Left renal pelvis (tissue), 4 donors: ENCODE measurements at places on chromosomes 2 and 18.

GRCh38 chr2:176111846-176112374, 4.7 kb upstream of the HOXD10 start:
- no peak for DNase-seq

GRCh38 chr18:25346561-25346960, 5.4 kb downstream of the ZNF521 start:
- DNase-seq = no peak

GRCh38 chr2:199762963-199763362, 88.0 kb downstream of the FTCDNL1 start:
- DNase-seq = no peak

DNA sequence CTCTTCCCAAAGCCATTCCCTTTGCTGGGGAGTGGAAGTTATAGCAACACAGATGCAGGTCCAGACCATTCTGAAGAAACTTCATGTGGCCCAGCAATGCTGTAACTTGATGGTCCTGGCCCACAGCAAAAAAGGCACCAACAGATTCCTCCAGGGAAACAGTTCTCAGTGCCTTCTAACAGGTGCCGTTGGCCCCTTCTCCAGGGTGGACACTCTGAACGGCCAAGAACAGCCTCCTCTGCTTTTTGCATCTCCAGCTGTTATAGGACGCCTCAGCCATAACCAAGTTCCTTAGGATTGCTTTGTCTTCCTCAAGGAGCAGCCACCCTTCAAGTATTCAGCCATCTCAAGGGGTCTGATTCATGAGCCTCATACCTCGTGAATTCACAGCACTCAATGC, 38.0 kb downstream of the MARCO start:
- DNase-seq = no peak

DNA sequence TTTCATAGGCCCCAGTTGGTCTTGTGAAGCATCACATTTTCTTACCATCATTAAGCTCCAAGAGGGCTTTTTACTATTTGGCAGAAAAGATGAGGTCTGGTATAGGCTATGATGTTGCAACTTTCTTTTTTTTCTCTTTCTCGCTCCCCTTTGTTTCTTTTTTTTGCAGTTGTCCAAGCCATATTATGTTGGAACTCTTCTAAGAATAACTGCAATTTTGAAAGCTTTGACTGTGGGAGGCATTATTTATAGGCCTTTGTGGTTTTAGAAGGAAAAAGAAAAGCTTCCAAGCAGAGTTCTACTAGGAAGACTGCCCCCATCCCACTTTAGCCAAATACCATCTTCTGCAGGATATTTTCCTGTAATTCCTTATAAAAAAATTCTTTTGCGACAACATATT, 571.6 kb downstream of the ARHGAP15 start:
- no peak for DNase-seq

- DNase-seq = no peak
These were observed 159.4 kb downstream of the MYO1B start for GRCh38 chr2:191404568-191404991.

- no peak for DNase-seq
These were observed 45.1 kb upstream of the FHL2 start for GRCh38 chr2:105443617-105444598.

DNA sequence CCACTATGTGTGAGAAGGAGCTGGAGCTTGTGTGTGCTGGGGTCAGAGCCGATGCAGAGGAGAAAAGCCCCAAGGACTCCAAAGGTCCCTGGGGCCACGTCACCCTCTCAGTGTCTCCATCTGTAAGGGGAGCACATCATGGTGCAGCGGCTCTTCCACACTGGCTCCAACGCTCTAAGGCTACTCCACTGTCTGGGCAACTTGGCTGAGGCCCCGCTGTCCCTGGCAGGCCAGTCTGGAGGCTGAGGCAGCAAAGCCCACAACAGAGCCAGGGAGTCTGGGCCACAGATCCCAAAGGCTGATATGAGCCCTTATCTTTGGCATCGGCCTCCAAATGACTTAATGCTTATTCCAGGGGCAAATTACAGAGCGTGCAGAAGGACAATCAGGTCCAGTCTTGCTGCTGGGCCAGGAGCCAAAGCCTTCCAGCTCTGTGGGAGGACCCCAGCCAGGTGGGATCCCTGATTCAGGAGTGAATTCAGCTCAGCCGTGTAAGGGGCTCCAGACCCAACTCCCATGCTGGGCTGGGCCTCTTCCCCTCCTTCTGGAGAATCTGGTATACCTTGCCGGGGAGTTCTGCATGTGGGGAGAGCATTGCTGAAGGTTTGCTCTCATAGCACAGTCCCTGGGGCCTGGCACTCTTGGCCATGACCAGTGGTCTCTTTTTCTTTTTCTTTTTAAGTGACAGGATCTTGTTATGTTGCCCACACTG, 1.8 kb upstream of the DUSP2 start:
- DNase-seq = no peak

- no peak for DNase-seq
These were observed 12.4 kb downstream of the XIRP2 start for GRCh38 chr2:166900700-166901099.

DNA sequence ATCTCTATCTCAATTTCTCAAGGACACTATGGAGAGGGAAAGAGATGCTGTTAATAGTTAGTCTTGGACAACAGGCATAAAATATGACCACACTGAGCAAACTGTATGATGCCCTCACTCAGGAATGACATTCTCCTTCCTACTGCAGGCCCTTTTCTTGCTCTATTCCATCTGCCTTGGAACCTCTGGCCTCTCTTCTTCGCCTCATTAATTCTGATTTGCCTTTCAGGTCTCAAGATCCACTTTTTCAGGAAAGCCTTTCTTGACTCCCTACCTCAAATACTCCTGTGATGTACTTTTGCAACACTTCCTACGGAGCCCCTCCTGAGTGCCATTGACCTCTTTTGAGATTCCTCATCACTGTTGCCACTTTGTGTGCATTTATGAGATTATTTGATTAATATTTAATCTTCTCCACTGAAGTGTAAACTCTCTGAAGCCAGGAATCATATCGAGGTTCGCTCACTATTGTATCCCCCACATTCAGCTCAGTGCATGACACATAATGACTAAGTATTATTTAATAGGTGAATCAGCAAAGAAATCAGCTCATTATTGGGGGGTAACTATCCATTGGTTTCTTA, 21.3 kb upstream of the SPP2 start:
- no peak for DNase-seq

DNA sequence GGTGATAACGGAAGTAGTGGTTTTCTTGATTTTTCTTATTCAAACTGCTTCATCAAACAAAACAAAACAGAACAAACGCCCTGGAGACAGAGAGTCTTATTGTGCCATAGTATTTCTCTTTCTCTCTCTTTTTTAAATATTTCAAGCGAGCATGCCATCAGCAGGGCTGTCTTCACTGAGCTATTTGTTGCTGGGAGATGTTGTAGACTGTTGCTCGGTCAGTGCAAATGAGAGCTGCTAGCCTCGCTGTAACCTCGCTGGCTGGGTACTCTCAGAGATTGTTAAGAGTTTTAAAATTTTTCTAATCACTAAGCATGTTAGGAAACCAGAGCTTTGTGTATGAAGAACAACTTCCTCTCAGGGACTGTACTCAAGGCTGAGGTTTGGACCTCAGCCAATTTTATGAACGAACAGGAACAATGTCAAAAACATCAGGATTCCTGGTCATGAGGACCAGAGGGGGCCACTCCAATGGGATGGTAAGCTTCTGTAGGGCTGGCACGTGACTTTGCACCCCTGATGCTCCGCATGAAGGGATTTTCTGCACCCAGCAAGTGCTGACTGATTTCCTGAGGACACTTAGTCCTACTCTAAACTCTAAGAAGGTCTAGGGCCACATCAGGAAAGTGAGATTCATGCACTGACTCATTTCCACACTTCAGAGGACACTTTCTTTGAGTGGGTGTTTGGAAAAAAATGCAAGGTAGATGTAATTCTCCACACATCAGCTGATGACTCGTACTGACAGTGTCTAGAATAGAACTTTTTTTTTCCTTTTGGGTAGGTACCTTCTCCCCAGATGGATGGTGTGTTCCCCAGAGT, 59.8 kb upstream of the IL1R1 start:
- DNase-seq = no peak

DNA sequence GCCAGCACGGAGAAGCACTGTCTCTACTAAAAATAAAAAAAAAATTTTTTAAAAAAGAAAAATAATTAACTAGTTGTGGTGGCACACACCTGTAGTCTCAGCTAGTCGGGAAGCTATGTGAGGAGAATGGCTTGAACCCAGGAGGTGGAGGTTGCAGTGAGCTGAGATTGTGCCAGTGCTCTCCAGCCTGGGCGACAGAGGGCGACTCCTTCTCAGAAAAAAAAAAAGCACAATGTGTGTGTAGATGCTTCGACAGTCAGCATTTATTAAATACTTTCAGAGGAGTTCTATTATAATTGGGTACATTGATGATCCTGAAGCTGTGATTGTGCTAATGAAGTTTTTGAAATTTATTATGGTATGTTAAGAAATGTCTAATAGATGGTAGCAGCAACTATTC, 46.5 kb downstream of the XIRP2 start:
- no peak for DNase-seq

- DNase-seq = no peak
These were observed 194.2 kb upstream of the HDAC4 start for GRCh38 chr2:239594772-239595608.

- no peak for DNase-seq
These were observed 123.9 kb upstream of the FAM117B start for GRCh38 chr2:202510911-202511310.

DNA sequence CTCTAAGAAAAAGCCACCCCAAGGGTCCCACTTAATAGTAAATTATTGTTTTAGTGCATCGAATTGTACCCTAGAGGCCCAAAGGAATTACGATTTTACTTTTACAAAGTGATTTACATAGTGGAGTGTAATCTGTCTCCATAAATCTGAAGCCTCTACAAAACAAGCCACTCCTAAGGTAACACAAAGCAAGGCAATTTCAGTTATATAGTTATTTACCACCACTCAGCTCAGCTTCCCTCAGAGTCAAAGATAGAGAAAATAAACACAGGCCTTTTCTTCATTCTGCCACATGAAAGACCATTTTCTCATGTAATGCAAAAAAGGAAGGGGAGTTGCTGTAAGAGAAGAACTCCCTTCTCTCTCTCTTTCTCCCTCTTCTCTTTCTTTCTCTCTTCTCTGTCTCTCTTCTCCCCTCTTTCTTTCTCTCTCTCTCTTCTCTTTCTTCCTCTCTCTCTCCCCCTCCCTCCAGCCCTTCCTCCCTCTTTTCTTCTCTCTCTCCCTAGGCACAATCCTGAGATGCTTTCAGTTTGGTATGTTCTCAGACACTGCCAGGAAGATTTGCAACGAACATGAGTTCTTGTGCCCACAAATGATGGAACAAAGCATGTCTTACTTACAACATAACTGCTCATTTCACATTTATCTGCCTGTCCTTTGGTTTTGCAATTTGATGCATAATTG, 264.5 kb downstream of the BCL2 start:
- DNase-seq = no peak

GRCh38 chr18:77870199-77870598, 620.6 kb downstream of the GALR1 start:
- DNase-seq = no peak

DNA sequence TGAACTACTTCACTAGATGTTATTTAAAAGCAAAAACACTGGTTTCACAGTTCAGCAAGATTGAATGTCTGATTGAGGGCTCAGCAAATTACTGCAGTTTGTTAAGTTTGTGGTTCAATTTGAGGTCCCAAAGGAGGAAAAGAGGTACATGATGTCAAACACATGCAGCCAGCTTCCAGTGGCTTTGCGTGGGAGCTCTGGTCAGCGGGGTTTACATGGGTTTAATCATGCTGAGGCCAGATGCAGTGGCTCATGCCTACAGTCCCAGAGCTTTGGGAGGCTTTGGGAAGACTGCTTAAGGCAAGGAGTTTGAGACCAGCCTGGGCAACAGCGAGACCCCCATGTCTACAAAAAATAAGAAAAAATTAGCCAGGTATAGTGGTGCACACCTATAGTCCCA, 111.5 kb downstream of the MAPK4 start:
- no peak for DNase-seq

- DNase-seq = no peak
These were observed 680.6 kb upstream of the FANCL start for GRCh38 chr2:58921676-58922075.

- DNase-seq = no peak
These were observed 66.6 kb upstream of the ID2 start for GRCh38 chr2:8615252-8615575.

DNA sequence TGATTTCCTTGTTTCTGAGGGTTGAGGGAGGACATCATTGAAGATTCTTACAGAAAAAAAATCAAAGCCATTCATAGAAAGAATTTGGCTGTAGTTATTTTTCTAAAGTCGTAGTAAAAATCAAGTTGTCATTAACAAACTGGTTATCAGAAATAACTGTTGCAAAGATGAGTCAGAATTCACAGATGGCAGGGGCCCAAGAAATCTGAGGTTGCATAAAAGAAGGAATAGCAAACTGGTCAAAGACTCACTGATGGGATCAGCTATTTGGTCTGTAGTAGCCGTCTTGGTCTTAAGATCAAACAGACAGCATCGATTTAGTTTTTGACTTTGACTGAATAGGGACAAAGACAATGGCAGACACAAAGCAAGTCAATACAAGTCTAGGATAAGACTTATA, 334.3 kb downstream of the FIGN start:
- DNase-seq = no peak

DNA sequence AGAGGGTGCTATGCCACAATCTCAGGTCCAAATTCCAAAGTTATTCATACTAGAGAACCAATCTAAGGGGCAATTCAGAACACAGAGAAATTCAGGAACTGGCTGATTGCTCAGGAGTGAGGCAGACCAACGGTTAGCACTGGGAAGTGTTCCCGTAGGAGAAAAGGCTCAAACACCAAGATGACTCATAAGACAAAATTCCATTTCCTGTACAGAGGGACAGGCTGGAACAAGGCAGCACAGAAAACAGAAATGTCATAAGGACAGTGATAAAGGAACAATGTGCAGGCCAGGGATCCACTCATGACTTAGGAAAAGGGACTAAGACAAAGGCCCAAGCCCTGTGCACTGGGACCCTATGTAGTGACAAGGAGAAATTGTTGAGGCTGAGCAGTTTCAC, 54.2 kb downstream of the PDE1A start:
- no peak for DNase-seq

- DNase-seq = no peak
These were observed 14.7 kb downstream of the LINC00305 start for GRCh38 chr18:64134044-64134747.

GRCh38 chr2:241051578-241052487, 50.3 kb downstream of the MTERF4 start:
- DNase-seq = no peak

GRCh38 chr2:226969417-226970080, 133.7 kb downstream of the RHBDD1 start:
- DNase-seq = no peak

GRCh38 chr2:127621981-127622431, 23.9 kb upstream of the GPR17 start:
- DNase-seq = no peak
